Fibroblast of mammary gland (primary cell): ENCODE measurements at places on chromosomes 7 and 10.

DNA sequence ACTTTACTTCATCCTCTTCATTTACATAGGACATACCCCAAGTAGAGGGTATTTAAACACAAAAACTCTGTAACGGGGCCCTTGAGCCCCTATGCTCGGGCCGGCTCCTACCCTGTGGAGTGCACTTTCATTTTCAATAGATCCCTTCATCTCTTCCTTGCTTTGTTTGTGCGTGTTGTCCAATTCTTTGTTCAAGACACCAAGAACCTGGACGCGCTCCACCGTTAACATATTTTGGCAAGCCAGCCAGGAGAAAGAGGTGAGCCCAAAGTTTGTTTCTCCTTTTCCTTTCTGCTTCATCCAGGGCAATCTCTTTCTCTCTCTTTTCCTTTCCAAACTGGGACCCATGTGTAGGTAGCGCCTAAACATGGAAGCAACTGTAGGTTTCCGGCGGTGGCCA lies 26.0 kb upstream of the BNIP3 start:
- no peak for DNase-seq

DNA sequence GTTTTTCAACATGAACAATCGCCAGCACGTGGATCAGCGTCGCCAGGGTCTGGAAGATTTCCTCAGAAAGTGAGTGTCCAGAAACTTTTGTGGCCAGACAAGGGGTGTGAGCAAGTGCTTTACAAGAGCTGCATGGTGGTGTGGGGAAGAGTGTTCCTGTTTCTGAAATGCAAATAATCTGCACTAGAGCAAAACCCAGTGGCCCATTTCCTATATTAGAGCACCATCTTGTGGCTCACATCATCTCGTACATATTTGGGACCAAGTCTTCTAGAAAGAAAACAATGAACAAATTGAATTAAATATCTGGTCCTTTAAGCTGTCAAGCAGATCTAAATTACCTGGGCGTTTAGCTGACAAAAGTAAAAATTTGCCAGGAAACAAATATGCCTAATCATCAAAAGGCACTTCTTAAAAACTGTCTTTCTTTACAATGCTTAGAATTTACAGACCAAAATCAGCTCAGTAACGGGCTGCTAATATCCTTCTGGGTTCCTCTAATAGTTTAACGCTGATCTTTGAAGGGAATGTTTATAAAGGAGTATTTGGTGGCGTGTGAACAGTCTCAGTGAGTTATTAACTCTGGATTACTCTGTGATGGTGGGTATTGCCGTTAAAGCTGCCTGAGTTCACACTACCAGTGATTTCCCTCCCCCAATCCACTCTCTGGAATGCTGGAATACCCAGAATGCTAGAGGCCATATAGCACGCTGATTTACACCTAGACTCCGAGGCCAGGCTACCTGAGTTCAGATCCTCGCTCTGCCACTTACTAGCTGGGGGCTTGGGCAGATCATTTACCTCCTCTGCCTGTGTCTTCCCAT lies 73.6 kb downstream of the SNX10 start:
- peak; percentile 79 for DNase-seq

- DNase-seq = peak; percentile 25
Observed at GRCh38 chr7:149302222-149302621, 40.2 kb downstream of the ZNF783 start.

- DNase-seq = no peak
Observed at GRCh38 chr7:26103596-26103995, 48.4 kb upstream of the NFE2L3 start.

DNA sequence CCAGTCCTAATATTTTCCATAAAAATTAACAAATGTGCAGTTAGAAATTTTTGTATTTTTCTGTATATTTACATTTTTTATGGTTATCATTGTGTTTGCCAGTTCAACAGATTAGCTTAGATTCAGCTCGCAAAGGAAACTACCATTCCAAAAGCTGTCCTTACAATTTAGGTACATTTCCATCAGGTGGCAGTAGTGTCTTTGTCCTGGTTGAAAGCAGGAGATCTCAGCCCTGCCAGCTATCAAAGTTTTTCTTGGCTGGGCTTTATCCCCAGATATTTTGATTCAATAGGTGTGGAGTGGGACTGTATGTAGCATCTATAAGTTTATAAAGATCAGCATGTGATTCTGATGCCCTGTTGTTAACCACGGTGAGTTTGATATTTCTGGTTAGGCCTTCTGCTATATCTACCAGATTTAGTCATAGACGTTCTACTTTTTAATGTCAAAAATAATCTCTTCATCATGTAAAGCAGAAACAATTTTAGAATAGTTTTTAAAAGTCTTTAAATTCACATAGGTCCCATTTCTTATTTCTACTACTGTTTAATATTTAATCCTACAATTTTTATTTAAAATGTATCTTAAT lies 15.5 kb upstream of the ICA1 start:
- no peak for DNase-seq

GRCh38 chr7:99642027-99642426 lies 25.3 kb downstream of the ZSCAN25 start:
- DNase-seq = peak; percentile 19

GRCh38 chr10:484441-484924 lies 205.0 kb downstream of the DIP2C start:
- no peak for DNase-seq

GRCh38 chr7:100003711-100004661 lies 11.4 kb upstream of the ZKSCAN1 start:
- DNase-seq = no peak

- no peak for DNase-seq
Observed at GRCh38 chr7:105705427-105705826, 124.1 kb upstream of the EFCAB10 start.

DNA sequence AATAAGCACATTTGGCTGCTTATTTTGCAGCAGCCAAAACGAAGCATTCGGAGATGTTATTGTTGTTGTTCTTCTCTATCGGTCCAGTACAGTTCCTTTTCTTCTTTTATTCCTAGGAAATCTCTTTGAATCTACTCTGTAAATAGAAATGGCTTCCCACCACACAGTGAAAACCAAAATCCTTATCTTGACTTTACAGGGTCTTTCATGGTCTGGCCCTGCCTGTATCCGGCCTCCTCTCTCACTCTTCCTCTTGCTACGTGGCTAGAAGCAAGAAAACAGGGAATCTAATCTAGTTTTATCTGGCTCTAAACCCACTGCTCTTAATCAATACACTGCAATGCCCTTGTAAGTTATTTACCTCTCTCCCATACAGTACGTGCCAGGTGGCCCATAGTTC lies 926.0 kb upstream of the C7orf33 start:
- DNase-seq = no peak

- DNase-seq = no peak
Observed at GRCh38 chr7:1260244-1260635, 27.6 kb downstream of the UNCX start.

GRCh38 chr10:44020322-44021111 lies 364.4 kb downstream of the CXCL12 start:
- no peak for DNase-seq

- DNase-seq = no peak
Observed at GRCh38 chr10:90837486-90837885, 20.4 kb downstream of the HTR7 start.

DNA sequence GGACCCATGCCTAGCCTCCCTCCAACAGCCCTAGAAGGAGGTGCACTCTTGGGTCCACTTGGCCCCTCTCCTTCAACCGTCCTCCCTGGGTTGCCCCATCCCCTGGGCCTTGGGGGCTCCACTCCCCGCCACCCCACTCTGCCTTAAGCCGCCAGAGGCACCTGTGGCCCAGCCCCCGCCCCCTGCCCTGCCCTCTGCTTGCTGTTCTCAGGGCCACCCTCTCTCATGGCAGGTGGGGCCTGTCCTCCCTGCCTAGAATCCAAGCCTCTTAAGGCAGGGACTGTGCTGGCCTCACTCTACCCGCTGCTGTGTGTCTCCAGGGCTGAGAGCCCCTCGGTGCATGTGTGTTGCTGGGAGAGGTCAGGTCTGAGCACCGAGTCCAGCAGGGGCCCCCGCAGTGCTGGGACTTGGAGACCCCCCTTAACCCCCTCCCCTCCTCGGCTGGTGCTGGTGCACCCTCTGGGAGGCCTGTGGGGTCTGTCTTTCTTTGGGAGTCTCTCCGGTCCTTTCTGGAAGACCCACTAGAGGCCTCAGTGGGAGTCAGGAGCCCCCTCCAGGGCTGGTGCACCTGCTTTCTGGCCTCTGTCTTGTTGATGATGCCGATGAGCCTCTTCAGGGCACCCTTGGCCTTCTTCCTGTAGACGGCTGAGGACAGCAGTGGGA lies 43.8 kb downstream of the CFAP46 start:
- no peak for DNase-seq

GRCh38 chr10:131230641-131231322 lies 80.7 kb downstream of the TCERG1L start:
- DNase-seq = no peak

GRCh38 chr7:24630596-24630995 lies 57.3 kb downstream of the PALS2 start:
- no peak for DNase-seq
